Bone marrow (tissue), 2 donors: ENCODE measurements at places on chromosomes 6 and 20.

DNA sequence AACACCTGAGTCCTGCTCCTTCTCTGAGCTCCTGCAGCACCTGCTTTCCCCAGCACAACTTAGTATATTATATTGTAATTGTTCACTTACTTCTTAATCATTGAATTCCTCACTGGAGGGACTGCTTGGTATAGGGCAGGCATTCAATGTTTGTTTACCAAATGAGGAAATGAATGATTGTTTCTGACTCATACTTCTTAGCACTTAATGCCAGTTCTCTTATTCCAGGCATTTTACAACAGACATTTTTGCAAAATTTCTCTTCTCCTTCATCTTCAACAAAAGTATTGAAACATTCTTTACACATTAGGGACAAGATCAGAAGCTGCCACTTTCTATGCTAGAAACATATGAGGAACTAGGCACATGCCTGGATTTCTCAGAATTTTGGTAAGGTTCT, 119.4 kb downstream of the TBX18 start:
- no peak for DNase-seq

DNA sequence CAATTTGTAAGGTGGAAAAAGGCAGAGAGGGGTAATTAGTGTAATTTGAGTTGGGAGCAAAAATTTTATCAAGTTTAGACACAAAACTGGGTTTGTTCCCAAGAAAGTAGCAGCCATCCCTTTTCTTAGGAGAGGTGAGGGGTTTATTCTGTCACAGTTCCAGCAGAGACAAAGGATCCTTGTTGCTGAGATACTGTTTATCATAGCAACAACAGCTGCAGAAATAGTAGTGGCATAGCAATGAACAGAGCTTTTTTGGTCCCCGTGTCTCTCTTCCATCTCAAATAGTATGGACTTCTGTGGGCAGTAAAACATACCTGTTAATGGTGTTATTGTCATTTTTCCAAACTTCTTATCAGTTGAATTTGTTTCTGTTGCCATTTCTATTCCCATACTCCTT, 23.9 kb downstream of the ZKSCAN8 start:
- DNase-seq: no peak

GRCh38 chr6:116101790-116102189, 1.1 kb downstream of the NT5DC1 start:
- no peak for DNase-seq

- no peak for DNase-seq
Measured at GRCh38 chr20:56760610-56761009, 131.5 kb downstream of the TFAP2C start.

DNA sequence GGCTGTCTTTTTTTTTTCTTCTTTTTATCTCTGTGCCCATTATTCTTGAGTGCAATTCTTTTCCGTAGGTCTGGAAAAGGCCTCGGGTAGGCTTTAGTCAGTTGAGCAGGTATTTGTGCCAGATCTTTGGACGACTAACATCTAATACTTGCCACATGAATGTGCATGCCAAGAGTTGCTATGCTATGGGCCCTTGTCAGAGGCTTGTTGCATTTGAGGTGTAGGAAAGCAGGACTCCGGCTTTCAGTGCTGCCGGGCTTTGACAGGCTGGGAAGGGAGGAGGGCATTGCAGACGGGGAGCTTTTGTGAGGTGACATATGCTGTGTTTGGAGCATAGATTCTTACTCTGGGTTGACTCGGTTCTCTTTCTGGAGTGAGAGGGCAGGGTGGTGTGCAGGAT, 10.2 kb downstream of the LRRC1 start:
- no peak for DNase-seq

- DNase-seq: no peak
Measured at GRCh38 chr20:37636977-37637376, 56.9 kb upstream of the CTNNBL1 start.

DNA sequence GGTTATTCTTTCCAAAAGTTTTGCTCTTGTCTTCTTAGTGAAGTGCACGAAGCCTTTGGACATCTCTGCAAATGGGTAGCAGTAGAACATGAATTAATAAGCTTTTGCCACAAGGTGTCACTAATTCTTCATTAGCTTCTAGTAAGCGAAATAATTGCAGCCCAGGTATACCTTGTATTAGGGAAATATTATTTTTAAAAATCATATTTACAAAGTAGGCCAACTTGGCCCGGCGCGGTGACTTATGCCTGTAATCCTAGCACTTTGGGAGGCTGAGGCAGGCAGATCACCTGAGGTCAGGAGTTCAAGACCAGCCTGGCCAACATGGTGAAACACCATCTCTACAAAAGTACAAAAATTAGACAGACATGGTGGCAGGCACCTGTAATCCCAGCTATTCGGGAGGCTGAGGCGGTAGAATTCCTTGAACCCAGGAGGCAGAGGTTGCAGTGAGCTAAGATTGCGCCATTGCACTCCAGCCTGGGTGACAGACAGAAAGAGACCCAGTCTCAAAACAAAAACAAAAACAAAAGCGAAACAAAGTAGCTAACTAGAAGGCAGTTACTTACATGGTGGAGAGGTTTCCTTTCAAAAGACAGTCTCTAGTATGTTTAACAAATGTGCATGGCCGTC, 8.8 kb upstream of the RSPH3 start:
- DNase-seq: peak; percentile 43

- no peak for DNase-seq
Measured at GRCh38 chr20:415820-416322, 7.8 kb downstream of the RBCK1 start.

GRCh38 chr20:6705106-6705766, 62.2 kb upstream of the BMP2 start:
- no peak for DNase-seq

GRCh38 chr6:47188588-47189021, 121.1 kb downstream of the TNFRSF21 start:
- DNase-seq: no peak

DNA sequence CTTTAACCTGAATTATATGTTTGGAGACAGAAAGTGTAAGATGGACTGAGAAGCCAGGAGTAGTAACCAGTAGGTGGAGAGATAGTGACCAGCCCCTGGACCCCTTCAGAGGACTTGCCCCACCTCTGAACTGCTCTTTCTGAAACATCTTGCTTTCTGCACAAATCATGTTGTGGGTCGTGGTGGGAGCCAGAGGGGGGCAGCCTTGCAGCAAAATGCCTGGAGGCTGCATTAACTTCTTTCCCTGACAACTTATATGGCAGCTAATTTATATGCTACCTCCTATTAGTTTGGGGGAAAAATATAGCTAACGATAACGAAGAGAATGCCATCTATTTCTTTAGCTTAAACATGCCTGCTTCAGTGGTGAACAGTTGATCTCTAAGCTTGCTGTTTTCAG, 859.8 kb downstream of the MAFB start:
- no peak for DNase-seq

DNA sequence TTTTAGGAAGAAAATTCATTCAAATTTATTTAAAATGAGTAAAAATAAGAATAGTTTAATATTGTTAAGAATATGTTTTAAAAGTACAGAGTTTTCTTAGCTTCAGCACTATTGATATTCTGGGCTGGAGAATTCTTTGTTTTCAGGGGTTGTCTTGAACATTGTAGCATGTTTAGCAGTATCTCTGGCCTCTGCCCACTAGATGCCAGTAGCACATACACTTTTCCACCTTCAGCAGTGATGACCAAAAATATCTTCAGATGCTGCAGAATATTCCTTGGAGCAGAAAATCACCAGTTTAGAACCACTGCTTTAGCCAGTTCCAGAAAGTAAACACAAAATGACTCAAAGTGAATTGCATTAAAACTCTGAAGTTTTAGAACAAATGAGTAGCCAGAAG, 19.4 kb upstream of the SDHAF4 start:
- no peak for DNase-seq
